Small intestine (tissue), 16 donors: ENCODE measurements at places on chromosomes 4 and X.

- no peak for DNase-seq
Observed at GRCh38 chr4:107058828-107059227, 22.7 kb upstream of the DKK2 start.

DNA sequence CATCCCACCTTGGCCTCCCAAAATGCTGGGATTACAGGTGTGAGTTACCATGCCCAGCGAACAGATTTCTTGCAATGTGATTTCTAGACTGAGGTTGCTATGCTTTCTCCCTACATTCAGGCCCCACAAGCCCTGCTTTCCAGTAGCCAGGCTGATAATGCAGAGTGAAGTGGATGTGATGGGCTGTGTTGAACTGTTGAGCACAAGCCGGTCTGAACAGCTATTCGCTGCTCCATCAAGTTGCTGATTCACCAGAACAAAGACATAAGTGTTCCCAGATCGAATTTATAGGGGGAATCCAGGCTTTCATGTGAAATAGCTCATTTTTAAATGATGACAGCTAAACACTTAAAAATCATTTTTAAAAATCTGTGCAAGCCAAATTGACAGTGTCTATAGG, 8.0 kb downstream of the NIPAL1 start:
- no peak for DNase-seq

DNA sequence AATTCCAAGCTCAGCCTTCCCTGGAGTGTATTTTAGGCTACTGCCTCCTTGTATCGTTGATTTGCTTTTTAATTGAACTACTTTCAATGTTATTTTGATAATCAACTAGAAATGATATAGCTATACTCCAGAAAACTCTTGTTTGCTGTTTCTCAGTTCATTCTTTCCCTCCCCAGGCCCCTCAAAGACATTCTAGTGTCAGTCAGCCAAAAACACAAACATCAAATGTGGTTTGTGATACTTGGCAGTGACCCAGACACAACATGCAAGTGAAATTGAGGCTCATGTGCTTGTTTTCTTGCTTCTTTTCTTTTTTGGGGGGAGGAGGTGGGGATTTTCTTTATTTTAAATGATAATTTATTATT, 7.6 kb downstream of the FAT4 start:
- DNase-seq, result no peak

DNA sequence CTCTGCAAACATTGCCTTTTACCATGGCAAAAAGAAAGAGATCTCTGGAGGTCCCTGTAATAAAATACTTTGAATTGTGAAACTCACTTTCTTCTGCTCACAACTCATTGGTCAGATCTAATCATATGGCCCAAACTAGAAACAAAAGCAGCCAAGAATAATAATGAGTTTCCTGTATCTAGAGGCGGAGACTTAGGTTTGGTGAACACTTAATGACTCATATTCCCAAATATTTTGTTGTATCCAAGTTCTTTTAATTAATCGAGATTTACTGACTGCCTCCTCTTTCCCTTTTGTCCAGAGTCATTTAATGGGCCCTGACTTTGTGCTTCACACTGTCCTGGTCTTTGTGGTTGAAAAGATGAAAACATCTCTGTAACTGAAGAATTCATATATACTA, 190.6 kb downstream of the CCSER1 start:
- DNase-seq, result no peak

DNA sequence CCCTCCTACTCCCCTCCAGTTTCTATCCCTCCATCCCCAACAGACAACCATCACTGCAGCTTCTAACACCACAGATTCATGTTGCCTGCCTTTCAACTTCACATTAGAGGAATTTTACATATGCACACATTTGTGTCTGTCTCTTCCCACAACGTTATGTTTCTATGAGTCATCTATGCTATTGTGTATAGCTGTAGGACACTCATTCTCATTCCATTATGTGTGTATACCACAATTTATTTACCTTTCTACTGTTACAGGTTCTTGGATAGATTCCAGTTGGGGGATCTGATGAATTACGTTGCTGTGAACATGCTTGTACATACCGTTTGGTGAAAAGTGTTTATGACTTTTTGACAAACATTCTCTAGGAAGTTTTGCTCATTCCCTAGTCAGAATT, 58.8 kb upstream of the TRPC3 start:
- no peak for DNase-seq

- DNase-seq, result no peak
Observed at GRCh38 chrX:16966752-16967448, 20.4 kb downstream of the REPS2 start.

GRCh38 chrX:147953976-147954375, 27.2 kb upstream of the FMR1NB start:
- DNase-seq, result no peak

GRCh38 chrX:12791257-12792228, at the start of gene PRPS2:
Gene PRPS2 (plus strand): TSS chrX:12791412. CDS start chrX:12791498, 86 bp downstream.
- DNase-seq, result peak; percentile 78

DNA sequence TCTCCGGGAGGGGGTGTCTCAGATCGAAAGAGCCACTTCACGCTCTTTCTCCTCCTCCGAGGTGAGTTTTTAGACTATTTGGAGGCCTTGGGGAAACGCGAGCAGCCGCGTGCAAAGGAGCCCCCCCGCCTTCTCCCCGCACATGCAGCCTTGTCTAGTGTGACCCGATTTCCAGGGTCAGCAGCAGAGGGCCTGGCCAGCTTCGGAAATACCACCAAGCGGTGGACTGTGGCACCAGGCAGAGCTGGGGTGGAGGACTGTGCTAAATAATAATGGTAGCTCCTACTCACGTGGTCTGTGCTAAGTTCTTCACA, 79.3 kb upstream of the BCOR start:
- DNase-seq, result no peak

- DNase-seq, result peak; percentile 96
Observed at GRCh38 chrX:53093748-53094581, at the start of gene KANTR. Gene KANTR (plus strand): TSS chrX:53094142. CDS start chrX:53124273, 30,131 bp downstream.

- DNase-seq, result no peak
Observed at GRCh38 chrX:150767045-150767395, 73.8 kb downstream of the MTMR1 start.

DNA sequence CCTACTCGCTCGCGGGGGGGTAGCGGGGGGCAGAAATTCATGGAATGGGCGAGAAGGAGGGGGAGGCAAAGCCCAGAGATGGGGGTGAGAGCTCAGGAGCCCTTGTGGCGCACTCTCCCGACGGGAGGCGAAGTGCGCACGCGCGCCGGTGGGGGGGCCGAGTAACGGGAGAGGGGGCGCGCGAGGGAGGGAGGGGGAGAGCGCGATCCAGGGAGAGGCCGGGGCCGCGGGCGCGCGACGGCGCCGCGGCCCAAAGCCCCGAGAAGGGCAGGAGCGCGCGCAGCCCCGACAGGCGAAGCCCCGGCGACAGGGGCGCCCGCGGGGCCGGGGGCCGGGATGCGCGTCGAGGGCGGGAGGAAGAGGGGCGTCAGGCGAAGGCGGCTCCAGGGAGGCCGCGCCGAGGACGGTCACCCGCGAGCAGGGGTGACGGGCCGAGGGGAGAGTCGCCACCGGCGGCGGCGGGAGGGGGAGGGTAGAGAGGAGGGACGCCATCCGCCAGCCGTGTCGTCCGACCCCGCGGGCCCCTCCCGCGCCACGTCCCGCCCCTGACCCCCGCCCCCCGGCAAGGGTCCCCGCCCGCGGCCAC, 421 bp downstream of the MECP2 start:
- DNase-seq, result peak; percentile 38

GRCh38 chr4:152777488-152777887, 2.0 kb downstream of the TIGD4 start:
- no peak for DNase-seq

DNA sequence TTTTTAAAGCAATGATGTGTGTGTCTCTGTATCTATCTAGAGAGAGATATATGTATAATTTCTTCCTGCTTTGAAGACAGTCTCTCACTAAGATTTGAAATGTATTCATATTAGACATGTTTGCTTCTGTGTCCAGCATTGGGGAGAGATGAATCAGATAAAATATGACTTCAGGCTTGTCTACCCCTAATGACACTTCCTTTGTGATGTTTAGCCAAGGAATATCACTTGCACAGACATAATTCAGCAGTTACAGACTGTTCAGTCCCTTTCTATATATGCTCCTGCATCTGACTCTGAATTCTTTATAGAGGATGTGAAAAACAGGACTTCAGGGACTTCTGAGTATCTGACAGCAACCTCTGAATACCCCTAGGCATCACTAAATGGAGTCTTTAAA, 158.4 kb downstream of the DCLK2 start:
- DNase-seq, result no peak

- peak; percentile 95 for DNase-seq
Observed at GRCh38 chr4:40576651-40577480, 52.8 kb downstream of the RBM47 start.

DNA sequence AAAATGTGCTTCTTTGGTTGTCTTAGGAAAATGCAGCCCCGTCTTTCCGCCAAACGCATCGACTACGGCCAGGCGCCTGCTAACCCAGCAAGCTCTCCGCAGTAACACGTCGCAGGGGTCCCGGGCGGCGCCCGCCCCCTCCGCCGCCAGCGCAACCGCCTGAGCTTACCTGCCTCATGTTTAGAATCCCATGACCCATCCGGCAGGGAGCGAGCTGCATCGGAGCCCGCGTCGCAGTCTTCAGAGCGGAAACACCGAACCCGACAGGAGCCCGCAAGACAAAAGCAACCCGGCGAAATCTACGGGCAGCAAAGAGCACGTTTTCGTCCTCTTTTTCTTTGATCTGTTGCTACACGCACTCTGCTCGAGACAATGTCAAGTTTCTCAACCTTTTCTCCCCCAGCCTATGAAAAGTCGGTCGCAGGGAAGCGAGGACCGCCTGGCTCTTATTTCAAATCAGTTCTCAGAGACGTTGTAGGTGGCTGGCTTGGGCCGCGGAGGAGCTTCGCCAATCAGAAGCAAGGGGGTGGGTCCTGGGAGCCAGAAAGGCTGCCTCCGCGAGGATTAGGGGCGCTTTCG, at the start of gene MID1:
Gene MID1 (minus strand): TSS at position 465 of the 579 bp plus-strand sequence. CDS start 53,038 bp downstream, outside the sequence.
- peak; percentile 55 for DNase-seq

GRCh38 chr4:151908734-151909497, 148.1 kb upstream of the GATB start:
- no peak for DNase-seq

DNA sequence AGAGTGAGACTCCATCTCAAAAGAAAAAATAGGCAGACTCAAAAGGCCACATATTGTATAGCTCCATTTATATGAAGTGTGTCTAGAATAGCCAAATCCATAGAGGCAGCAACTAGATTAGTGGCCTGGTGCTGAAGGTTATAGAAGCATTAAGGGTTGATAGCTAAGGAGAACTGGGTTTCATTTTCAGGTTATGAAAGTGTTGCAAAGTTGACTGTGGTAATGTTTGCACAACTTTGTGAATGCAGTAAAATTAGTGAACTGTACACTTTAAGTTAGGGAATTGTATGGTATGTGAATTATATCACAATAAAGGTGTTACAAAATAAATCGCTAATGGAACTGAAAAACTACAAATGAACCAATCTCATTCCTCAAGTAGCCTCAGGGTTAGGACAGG, 28.3 kb downstream of the TXLNG start:
- DNase-seq, result peak; percentile 17

- DNase-seq, result no peak
Observed at GRCh38 chr4:81751531-81752289, 280.0 kb upstream of the RASGEF1B start.

GRCh38 chrX:9258421-9259104, 206.3 kb upstream of the TBL1X start:
- no peak for DNase-seq

GRCh38 chr4:85218756-85219155, 252.3 kb upstream of the WDFY3 start:
- no peak for DNase-seq

DNA sequence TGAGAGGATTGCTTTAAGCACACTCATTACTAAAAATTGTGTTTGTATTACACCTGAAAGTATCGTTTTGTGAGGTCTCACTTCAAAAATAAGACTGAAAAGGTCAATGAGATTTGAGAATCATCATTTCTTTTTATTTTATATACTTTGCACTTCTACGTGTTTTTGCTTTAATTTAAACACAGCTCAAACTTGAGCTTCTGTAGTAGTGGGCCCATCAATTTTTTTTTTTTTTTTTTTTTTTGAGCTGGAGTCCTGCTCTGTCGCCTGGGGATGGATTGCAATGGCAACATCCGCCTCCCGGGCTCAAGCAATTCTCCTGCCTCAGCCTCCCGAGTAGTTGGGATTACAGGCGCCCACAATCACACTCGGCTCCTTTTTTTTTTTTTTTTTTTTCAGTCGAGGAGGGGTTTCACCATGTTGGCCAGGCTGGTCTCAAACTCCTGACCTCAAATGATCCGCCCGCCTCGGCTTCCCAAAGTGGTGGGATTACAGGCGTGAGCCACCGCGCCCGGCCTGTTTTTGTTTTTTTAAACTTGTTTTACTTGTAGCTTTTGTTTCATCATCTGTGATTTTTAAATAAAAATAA, 1.5 kb downstream of the GSTCD start:
- no peak for DNase-seq

DNA sequence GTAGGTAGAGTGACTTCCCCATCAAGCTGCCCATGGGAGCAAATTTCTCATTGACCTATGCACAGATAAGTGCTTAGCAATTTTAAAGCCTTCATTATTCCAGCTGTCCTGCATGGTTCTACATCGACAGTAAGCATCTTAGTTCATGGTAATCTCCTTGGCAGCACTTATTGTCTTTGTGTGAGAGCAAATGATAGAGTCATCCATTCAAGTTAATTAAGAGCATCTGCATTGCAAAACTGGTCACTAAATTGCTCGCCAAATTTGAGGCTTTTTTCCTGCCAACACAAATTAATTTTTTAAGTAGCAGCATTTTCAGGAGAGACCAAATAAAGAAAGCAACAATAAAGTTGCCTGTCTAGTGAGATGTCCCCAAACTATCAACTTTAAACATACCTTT, 76.7 kb downstream of the SH3BGRL start:
- DNase-seq, result no peak

DNA sequence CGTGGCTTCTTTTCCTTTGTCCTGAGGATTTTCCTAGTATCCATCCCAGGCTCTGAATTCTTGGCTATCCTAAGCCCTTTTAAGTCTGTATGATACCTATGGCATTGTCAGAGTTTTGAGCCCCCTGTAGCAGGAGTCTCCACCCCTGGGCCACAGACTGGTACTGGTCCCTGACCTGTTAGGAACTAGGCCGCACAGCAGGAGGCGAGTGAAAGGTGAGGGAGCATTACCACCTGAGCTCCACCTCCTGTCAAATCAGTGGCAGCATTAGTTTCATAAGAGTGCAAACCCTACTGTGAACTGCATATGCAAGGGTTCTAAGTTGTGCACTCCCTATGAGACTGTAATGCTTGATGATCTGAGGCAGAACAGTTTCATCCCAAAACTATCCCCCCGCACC, 216.1 kb downstream of the RAPGEF2 start:
- DNase-seq, result no peak

- DNase-seq, result no peak
Observed at GRCh38 chr4:69843932-69844331, 16.0 kb downstream of the SULT1E1 start.

DNA sequence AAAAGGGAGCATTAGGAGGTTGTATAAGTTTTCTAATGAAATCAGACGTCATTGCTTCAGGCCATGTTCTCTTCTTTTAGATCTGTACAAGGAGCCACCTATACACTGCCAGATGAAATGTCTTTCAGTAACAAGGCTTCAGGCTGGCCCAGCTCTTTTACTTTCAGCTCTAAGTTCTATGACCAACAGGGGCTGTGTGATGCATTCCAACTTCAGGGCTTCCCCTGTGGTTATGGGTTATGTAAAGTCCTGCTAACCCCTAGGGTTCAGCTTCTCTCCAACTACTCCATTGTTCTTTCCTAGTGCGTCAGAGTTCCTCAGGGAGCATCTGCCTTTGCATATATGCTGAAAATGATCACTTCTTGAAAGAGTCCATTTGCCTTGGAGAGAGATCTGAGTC, 79.4 kb upstream of the TTC29 start:
- no peak for DNase-seq

GRCh38 chr4:43682551-43682950, 766.1 kb downstream of the KCTD8 start:
- no peak for DNase-seq
